Gastroesophageal sphincter (tissue), 4 donors: ENCODE measurements at places on chromosomes 2 and 18. TPM values are rescaled to one million over a fixed set of nuclear protein-coding genes. Genes with fewer than 3 reads are reported as not detected.

The TBC1D8 gene
- 45.5 TPM for total RNA-seq

The C1QL2 gene
- not detected for total RNA-seq

The SAG gene
- 1.5 TPM for total RNA-seq

The TXNDC2 gene
- total RNA-seq: 0.96 TPM

The RNF125 gene
- 3.5 TPM for total RNA-seq

- no peak for ATAC-seq
These were observed 206.2 kb downstream of the SRBD1 start for GRCh38 chr2:45404807-45405297.

DNA sequence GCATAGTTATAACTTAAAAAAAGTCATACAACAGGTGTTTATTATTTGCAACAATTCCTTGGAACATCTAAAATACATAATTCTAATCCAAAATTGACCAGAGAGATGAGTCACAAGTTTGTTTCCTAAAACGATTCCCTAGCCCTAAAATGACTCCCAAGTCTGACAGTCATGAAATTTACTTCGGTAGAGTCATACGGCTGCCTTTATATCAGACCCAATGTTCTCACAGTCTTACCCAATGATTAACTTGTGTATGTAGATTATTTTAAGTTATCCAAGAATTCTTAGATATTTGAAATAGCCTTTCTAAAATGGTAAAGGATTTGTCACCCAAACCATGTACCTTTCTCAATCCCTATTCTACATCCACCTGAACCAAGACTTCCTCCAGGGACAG lies 174.9 kb downstream of the LAMA1 start:
- ATAC-seq: no peak

DNA sequence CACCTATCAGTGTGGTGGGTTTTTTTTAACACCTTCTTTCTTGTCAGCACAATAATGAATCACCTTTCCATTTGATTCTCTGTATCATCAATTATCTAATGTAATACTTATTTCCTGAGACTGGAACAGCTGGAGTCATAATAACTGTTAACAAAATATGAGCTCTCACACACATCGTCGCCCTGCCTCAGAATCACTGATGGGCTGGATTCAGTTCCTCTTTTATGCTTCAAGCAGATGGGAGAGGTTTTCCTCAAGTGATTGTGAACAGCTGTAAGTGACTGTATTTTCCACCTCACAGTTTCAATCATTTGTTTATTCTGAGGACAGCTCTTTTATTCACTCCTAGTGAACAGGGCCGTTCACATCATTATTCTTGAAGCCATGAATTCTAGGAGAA lies 330.2 kb downstream of the DSC3 start:
- ATAC-seq: no peak

GRCh38 chr2:16114836-16115235 lies 174.5 kb downstream of the MYCN start:
- ATAC-seq: no peak

GRCh38 chr2:3958465-3958864 lies 255.1 kb downstream of the DCDC2C start:
- no peak for ATAC-seq

GRCh38 chr2:131493199-131493968 lies 1.2 kb upstream of the MZT2A start:
- no peak for ATAC-seq

- ATAC-seq: no peak
These were observed 37.8 kb upstream of the EFEMP1 start for GRCh38 chr2:55961318-55961911.

- peak; percentile 65 for ATAC-seq
These were observed 30.1 kb downstream of the IGFBP5 start for GRCh38 chr2:216665242-216665641.

DNA sequence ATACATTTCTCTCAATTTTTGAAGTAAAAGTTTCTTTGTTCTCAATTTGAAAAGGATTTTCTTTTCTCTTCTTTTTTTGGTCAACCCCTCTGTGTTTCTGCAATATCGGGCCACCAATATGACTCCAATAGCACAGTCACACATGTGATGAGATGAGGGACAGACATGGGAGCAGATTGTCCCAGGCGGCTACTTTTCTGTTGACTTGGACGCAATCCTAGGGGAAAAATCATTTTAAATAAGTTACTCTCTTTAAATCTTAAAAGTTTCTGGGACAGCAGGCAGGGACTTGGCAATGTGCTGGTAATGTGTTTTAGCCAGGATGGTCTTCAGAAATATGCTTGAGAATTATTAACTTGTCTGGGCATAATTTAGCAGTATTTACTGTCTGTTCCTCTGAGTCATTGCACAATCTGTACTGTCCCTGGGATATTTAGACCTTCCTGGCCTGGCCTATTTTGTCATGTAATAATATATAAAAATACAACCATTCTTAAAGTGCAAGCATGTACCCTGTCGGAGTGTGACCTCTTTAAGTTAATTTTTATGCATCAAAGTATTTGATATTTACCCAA lies 388.5 kb upstream of the FANCL start:
- ATAC-seq: no peak

DNA sequence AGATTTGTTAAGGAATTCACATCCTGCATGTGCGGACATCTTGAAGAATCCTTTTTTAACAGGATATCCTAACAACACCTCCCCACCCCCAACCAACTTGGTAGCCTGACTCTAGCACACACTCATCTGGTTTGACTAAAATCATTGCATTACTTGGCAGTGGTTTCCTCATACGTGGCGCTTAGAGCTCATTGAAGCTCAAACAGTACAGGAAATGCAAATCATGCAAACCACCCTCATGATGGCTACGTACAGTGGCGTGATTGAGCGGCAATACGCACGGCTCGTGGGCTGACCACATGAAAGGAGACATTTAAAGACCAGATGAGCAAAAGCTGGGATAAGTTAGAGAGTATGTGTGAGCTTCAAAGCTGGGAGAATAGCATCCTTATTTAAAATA lies 336.2 kb downstream of the ZEB2 start:
- ATAC-seq: no peak

DNA sequence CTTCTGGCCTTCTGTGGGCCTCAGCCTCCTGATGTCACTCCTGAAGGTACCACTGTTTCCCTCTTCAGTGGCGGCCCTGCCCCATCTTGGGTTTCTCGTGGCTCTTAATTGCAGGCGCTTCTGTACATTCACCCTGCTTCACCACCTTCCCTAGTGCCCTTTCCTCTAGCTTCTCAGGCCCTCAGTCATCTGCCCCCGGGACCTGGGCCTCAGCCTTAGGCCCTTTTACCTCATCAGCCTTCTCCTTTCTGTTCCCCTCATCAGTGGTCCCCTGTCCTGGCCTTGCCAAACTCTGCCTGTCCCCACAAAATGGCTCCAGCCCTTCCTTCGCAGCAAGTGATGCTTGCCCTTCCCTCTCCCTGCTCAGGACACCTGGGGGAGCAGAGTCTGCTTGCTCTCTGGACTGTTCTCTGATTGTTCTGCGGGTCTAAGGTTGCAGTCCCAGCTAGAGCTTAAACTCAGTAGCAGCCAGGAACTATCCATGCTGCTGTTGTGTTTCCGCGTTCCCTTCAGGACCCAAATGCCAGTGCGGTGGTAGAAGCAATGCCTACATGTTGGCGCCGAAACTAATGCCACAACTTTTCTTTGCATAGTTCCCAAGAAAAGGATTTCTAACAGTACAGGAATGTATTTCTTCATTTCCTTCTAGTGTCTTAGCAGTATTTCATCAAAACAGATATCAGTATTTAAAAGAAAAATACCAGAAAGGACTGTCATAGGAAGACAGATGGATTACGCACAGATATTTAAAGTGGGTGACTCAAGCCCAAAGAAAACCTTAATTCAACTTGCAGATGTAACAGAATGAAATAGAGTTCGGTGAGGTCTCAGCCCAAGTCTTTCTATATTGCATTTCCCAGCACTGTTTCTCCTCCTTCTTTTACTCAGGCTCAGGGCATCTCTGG lies 7.5 kb downstream of the ASB1 start:
- ATAC-seq: no peak

DNA sequence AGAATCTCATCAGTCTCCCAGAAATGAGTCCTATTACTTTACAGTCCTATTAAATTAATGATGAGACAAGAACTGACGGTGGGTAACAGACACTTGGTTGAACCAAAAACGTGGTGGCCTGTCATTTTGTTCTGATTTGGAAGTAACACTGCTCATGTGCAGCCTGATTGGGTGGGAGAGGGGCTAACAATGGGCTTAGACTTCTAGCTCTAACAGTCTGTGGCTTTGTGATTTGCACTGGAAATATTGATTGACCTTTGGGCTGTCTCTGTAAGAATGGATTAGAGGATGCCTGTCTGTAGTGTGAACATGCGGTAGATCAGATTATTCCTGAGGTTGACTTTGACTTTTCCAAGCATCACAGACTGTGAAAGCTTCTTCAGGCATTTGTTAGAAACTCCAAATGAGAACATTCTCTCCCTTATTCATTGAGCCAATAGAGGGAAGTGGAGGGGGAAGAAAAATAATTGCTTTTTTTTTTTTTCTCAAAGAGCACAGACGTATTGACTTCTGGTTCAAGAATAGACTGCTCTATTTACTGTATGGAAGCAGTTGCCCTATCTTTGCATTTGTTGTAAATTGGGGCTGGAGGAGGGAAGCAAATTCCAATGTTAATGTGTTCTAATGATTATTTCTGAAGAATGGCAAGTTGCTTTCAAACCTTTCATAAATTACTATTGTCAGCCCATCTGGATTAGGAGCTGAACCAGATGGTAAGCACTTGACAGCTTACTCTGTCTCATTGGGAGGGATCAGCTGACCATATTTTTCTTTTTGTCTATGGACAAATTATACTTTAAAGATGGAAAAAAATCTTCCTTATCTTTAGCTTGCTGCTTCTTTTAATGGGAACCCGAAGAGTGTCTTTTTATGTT lies 85.8 kb upstream of the TTN start:
- no peak for ATAC-seq

- ATAC-seq: peak; percentile 44
These were observed 665.8 kb upstream of the ZEB2 start for GRCh38 chr2:145185696-145186095.

DNA sequence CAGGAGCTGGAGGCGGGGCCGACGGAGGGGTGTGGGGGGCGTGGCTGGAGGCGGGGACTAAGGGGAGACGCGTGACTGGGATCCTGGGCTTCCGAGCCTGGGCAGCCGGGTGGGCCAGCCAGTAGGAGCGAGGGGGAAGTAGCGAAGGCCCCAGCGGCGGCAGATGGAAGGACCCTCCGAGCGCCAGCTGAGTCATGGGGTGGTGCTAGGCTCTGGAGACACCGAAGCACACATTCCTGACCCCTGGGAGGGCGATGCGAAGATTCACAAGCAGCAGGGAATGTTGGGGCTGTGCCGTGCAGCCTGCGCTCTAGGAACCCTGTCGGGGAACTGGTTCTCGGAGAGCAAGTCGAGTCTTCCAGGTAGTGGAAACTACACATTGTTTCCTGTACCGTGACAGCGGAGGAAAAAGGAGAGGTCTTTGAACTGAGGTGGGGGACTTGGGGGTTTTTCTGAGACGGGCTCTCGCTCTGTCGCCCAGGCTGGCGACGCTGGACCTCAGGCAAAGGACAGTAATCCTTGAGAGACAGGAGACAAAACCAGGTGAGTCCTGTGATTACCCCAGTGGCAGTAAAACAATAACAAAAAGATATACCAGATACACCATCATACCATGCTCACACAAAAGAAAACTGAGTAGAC lies 650 bp upstream of the AFG3L2 start:
- peak; percentile 91 for ATAC-seq

- ATAC-seq: no peak
These were observed 58.9 kb downstream of the ADNP2 start for GRCh38 chr18:80167931-80168330.

DNA sequence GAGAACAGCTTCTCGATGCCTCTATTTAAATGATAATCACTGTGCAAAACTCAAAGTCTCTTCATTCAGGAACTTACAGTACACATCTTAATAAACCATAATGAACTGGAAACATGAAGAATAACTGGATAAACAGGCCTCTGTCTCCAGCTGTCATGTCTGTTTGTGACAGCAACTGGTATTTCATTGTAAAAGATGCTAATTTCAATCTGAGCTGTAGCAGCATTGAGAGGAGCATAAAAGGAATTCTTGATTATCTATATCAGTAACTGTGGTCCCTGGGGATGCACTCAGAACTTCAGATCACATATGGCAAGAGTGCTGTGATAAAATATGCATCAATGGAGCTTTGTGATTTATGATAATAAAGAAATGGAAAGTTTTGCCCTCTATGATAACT lies 18.8 kb downstream of the CDH20 start:
- no peak for ATAC-seq

DNA sequence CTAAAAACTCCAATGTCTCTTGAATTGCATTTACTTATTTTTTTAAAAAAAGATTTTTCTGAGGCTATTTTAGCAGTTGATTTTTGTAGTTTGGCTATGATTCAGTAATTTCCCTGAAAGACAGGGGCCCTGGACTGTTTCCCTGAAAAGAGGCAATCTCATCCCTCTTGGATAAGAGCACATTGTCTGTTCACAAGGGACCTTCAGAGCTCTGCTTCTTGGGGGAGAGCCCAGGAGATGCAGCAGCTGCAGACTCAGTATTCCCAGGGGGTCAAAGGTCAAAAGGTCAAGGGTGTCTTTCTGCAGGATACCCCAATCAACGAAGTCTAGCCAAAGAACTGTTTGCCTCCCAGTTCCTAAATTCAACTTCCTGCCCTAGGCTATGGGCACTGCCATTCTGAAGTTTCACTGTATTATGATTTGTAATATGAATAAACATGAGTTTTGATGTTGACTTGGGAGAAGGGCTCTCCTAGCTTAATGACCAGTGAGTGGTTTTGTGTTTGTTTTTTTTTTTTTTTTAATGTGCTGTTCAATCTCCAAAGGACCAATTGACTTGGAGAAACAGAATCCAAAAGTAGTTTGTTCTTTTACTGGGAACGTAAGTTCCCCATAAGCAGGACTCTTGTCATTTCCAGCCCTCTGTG lies 157.0 kb upstream of the SERPINE2 start:
- ATAC-seq: peak; percentile 81

DNA sequence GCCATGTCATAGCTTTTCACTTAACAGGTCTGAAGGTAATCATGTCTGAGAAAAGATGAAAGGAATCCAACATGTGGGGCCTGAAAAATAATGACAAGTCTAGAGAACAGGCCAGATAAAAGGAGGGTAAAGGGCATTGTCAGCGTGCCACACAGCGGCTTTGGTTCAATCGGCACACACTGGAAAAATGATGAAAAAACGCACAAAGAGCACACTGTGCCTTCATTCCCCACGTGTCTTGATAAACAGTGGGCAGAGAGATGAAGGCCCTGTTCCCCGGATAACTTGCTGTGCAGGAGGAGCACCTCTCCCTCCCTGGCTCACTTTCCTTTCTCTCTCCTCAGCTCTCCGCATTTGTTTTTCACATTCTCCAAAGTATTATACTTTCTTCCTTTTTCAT lies 766.3 kb downstream of the TDRD15 start:
- no peak for ATAC-seq

DNA sequence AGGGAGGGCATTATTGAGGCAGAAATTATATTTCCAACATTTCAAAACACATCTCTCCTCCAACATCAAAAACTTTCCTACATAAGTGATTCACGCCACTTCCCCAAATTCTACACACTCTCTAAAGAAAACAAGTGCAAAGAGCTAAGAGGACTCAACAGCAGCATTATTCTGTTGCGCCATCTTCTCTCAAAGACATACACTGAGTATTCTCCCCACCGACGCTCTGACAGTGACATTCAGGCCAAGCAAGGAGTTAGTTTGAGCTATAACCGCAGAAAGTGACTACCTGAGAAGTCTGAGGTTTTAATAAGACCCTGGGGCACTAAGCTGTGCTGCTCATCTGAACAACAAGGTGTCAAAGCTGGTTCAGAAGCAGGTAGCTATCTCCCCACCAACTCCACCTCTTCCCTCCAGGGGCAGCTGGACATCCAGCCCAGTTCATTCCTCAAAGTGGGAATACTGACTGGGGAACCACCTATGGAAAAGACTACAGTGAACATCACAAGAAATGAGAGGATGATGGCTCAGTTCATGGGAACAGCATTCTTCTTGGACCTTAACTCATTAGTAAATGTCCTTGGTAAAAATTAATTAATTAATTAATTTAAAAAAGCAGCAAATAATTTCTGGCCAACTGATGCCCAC lies 309.5 kb upstream of the CCDC68 start:
- no peak for ATAC-seq
